ENCODE measurements at places on chromosomes 16 and 17.

- DNase-seq = no peak
Measured at GRCh38 chr16:4338125-4338582, 13.0 kb downstream of the PAM16 start.

DNA sequence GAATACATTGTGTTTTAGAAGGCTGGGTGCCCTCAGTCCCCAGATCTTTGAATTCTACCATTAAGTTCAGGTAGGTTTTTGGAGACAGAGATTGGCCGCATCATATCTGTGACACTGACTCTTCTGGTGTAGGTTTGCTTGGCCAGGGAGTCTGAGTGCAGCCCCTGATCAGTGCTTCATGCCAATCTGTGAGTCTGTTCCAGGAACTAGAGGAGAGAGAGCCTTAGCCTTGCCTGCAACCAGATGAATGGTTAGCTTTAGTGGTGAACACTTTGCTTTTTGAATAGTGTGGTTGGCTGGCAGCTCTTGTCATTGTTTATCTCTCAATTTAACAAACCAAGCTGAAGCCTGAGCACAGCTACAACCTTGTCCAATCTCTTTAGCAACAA lies 87.8 kb downstream of the PLXDC1 start:
- DNase-seq = no peak

- no peak for DNase-seq
Measured at GRCh38 chr16:89519881-89520280, 11.7 kb downstream of the SPG7 start.

DNA sequence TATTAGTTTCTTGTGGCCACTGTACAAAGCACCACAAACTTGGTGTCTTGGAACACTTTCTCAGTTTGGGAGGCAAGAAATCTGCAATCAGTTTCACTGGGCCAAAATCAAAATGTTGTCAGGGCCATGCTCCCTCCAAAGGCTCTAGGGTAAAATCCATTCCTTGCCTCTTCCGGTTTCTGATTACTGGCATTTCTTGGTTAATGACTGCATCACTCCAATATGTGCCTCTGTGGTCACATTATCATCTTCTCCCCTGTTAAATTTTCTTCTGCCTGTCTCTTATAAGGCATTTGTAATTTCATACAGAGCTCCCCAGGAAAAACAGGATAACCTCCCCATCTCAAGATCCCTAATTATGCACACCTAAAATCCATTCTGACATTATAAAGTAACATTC lies 34.8 kb downstream of the ZNF287 start:
- DNase-seq = no peak

DNA sequence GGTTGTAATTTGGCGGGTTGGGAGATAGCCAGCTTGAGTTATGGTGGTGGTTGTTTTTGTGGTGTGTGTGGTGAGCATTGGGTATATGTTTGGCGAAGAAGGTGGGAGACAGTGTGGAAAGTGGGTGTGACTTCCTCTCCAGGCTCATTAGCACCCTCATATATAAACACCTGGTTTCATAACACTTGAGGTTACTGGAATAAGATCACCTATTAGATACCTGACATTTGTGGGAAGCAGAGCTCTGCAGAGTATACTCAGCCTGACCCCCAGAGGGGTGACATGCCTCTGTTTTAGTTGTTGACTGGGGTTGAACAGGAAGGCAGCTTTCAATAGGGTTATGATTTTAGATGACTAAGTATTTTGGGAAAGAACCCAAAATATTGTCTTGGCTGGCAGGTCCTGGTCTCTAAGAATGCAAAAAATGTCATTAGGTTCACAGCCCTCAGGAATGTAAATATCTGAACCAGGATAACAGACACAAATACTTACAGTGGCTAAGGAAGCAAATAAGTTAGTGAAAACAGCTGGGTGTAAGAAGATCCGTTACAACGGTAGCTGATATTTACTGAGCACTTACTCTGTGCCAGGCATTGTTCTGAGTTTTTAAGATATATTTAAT lies 18.3 kb upstream of the EFCAB13 start:
- no peak for DNase-seq

DNA sequence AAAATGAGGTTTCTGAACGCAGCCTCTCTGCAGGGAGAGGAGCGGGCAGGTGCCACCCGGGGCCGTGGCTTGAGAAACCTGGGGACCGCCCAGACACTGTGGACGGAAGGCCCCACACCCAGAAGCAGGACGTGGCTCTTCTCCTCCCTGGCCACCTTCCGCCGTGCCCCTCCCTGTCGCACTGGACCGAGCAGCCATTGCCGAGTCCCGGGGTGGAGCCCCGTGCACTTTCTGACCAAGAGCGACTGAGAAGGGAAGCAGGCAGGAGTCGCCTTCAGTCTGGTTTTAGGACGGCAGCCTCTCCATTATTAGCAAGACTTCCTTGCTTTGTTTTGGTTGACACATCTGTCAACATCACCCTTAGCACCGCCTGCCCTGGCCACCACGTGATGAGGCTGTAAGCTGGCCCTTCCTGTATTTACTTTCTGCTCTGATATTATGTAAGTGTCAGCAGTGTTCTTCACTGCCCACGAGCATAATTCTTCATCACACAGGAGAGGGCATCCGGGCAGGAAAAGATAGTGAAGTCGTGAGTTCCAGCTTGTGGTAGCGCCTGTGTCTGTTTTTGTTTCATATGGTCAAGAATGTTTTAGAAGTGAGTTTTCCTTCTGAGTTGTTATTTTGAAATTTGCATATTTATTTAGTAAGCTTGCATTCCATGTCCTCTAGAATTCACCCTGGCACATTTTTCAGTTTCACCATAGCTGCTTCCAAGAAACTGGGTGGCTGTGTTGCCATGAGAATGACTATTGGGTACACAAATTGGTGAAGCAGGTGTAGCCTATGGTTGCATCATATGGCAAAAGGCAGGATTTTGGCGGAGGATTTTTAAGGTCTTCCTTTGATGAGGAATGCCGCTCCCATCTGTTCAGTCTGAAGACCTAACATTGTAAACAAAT lies 1.0 kb downstream of the HERPUD1 start:
- peak; percentile 34 for DNase-seq

GRCh38 chr17:43517161-43517560 lies 29.0 kb downstream of the ETV4 start:
- DNase-seq = no peak

DNA sequence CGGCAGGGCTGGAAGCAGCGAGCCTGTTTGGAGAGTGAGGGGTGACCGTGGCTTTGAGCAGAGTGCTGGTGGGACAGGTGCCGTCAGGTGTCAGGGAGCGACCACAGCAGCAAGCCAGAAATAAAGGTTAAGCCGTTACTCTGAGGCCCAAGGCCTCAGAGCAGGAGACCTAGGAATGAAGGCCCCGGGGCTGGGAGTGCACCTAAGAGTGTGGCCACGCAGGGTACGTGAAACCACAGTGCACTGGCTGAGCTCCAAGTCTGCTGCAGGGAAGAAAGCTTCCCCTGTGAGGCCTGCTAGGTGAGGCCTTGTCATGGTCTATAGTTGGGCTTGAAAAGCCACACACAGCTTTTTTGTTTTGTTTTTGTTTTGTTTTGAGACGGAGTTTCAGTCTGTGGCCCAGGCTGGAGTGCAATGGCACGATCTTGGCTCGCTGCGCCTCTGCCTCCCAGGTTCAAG lies 8.7 kb downstream of the CLUAP1 start:
- peak; percentile 69 for DNase-seq

GRCh38 chr16:75931043-75931442 lies 204.8 kb upstream of the CPHXL start:
- DNase-seq = no peak

- no peak for DNase-seq
Measured at GRCh38 chr16:66728117-66728787, 23.2 kb downstream of the DYNC1LI2 start.

GRCh38 chr17:1590029-1590746 lies 27.6 kb upstream of the PITPNA start:
- no peak for DNase-seq

DNA sequence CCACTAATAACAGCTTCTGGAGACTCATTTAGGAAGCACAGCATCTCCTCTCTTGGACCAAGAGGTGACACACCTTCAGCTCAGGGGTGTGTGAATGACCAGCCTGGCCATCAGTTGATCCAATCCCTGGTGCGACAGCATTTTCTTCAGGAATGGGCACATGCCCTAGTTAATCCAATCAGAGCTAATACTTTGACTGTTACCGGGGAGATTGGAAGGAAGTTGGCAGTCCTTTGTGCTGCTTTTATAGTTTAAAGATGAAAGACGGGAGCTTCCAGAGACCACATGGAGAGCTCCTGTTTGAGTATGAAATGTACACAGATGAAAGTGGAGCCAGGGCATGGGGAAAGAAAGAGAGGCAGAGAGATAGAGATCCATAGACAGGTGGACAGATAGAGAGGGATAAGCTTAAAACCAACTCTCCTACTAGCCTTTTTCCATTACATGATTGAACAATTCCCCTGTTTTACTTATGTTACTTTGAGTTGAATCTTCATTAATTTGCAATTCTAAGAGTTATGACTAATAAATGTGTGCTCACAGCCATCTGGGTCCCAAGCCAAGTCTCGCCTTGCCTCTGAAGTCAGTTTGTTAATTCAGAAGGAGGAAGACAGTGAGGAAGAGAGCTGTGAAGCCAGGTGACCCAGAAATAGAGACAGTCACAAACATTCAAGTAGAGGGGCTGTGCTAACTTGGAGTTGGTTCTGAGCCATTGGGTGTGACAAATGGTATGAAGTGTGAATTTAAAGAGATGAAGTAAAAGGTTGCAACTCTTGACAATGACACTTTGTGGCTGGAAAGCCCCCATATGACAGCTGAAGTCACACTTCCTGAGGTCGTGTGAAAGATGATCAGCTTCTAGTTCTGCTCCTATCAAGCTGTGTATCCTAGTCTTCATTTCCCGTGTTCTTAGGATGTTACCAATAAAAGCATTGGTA lies 120.0 kb upstream of the GOT2 start:
- no peak for DNase-seq

DNA sequence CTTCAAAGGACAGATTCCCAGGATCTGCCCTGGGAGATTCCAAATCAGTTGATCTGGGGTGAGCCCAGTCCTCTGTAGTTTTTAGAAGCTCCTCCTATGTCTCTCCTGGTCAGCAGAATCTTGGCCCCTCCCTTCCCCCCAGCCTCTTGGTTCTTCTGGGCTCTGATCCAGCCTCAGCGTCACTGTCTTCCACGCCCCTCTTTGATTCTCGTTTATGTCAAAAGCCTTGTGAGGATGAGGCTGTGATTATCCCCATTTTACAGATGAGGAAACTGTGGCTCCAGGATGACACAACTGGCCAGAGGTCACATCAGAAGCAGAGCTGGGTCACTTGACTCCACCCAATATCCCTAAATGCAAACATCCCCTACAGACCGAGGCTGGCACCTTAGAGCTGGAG lies 840 bp upstream of the CDH5 start:
- DNase-seq = no peak

- DNase-seq = no peak
Measured at GRCh38 chr17:30210901-30211300, 24.6 kb downstream of the SLC6A4 start.

DNA sequence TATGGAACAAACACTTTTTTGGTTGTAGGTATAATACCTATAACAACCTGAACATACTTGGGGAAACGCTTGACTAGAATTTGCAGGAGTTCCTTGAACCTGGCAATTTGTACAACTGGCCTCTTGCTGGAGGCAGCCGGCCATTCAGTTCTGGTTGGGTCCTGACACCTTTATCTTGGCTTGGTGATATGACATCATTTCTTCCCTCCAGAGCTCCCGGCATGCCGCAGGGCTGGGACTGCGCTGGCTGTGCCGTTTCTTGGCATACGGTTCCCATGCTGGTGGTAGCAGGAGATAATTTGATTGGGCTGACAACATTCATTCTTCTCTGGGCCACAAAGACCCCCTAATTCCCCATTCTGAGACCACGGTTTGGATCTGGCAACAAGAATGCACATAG lies 87.5 kb downstream of the ASIC2 start:
- no peak for DNase-seq

GRCh38 chr16:81214745-81215166 lies 23.7 kb upstream of the BCO1 start:
- no peak for DNase-seq

GRCh38 chr16:79089735-79090284 lies 510.7 kb downstream of the MAF start:
- DNase-seq = peak; percentile 66

GRCh38 chr17:8354236-8354635 lies 14.6 kb downstream of the ODF4 start:
- DNase-seq = no peak

GRCh38 chr16:88197481-88198456 lies 185.0 kb upstream of the ZNF469 start:
- DNase-seq = no peak

DNA sequence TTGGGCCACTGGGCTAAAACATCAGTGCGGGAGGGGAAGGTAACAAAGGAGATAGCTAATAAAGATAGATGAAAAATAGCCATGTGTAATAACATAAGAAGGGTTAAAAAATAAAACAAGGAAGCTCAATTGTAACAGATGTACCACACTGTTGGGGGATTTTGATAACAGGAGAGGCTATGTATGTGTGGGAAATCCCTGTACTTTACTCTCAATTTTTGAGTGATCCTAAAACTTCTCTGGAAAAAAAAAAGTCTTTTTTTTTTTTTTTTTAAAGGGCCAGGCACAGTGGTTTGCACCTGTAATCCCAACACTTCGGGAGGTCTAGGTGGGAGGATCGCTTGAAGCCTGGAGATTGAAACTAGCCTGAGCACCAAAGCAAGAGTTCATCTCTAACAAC lies 1.9 kb upstream of the MMD start:
- no peak for DNase-seq

- no peak for DNase-seq
Measured at GRCh38 chr17:80224683-80225082, 4.5 kb downstream of the SLC26A11 start.

DNA sequence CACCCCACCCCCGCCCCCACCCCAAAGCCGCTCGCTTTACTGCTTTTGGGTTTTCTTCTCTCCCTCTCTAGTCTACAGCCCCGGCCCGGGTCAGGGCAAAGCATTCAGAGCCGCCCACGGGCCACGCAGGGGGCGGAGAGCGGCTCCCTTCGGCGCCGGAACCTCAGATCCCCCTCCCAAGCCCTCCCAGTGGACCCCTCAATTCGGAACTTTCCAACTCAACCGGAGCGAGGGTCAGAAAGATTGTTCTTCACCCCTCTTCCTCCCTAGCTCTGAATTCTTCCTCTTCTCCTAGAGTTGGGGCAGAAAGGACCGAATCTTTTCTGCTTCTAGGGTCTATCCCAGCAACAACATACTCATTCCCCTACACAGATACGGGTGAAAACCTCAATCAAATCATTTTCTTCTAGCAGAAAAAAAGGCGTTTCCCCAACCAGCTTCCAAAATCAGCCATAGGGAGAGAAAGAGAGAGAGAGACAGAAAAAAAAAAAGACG lies 1.0 kb downstream of the HOXB2 start:
- peak; percentile 40 for DNase-seq

Data from activated T-helper 1 cell treated with anti-CD3 and anti-CD28 coated beads, Interleukin-12 subunit alpha, Interleukin-12 subunit beta, Interleukin-2, Interleukin-4 antibody, amounts not matched to agents 30 ng/mL and 10 ng/mL and 1 ng/mL, durations not matched to agents 14 hours and 24 hours and 36 hours (primary cell).